GOT3 (cell line): ENCODE measurements at places on chromosomes 7 and 10.

GRCh38 chr7:82017334-82017943, 247.6 kb upstream of the HGF start:
- DNase-seq = no peak

GRCh38 chr10:121952226-121952625, 22.8 kb downstream of the NSMCE4A start:
- no peak for DNase-seq

DNA sequence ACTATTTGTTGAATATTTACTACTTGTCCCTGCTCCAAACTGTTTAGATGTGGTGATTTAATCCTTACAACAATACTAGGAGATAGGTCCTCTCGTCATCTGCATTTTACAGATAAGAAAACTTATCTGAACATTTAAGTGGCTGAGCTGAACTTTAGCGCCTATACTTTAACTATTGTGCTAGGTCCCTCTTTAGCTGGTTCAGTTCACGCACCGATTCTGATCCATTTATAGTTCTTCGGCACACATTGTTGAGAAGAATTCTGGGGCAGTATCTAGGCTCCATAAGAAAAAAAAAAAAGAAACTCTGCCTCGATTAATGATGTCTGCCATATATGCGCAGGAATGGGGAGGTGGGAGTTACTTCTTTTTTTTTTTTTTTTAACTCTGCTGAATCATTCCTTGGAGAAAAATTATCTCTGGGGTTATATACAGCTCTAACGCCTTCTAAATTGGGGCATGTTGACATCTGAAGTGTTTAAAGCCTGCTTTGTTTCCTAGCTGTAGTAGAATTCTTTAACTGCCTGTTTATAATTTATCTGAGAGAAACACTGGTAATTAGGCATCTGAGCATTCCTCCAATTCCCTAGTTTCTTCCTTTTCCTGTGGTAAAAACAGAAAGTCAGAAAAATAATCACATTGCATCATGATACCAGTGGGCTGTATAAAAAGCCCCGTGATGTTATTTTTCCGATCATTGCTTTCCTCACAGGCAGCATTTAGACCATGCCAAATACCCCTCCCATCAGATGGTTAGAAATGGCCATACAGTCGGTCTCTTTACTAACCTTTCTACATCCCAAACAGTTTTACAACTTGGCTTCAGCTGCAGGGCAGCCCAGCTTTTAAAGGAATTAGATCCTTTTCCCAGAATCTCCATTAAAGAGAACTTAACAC, 98.5 kb upstream of the KDM7A start:
- no peak for DNase-seq

DNA sequence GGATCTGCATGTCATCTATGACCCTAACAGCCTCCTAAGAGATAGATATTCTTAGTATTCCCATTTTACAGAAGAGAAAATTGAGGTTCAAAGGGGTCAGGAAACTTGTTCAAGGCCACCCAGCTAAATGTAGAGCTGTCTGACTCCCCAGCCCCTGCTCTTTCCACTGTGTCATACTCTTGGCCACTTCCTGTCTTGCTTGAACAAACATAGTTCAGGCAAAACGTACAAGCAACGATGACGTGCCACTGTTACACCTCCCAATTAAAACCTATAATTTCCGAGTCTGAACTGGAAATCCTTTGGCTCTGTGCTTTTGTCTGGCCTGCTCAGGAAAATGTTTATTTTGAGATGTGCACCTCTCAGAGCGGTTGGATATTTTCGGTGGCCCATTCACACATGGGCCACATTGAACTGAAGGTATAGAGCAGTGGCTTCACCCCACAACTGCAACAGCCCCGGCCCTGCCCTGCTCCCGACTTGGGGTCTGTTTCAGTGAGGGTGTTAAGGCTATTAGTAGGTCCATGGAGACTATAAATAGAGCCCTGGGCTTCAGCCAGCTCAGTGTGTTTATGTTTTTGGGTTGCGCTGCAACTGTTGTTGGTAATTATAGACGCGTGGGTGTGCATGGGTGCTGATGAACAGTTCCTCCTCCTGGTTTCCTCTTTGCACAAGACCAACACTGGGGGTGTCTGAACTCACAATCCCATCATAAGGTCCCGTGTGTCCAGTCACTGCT, 172.3 kb upstream of the ADO start:
- no peak for DNase-seq

- no peak for DNase-seq
These were observed 160.8 kb downstream of the SPAG6 start for GRCh38 chr10:22505911-22506685.

GRCh38 chr7:121914676-121915279, 41.8 kb downstream of the PTPRZ1 start:
- no peak for DNase-seq

- no peak for DNase-seq
These were observed 1.4 kb downstream of the NUDT1 start for GRCh38 chr7:2243458-2243857.

- no peak for DNase-seq
These were observed 274.6 kb downstream of the KCND2 start for GRCh38 chr7:120547605-120548004.

DNA sequence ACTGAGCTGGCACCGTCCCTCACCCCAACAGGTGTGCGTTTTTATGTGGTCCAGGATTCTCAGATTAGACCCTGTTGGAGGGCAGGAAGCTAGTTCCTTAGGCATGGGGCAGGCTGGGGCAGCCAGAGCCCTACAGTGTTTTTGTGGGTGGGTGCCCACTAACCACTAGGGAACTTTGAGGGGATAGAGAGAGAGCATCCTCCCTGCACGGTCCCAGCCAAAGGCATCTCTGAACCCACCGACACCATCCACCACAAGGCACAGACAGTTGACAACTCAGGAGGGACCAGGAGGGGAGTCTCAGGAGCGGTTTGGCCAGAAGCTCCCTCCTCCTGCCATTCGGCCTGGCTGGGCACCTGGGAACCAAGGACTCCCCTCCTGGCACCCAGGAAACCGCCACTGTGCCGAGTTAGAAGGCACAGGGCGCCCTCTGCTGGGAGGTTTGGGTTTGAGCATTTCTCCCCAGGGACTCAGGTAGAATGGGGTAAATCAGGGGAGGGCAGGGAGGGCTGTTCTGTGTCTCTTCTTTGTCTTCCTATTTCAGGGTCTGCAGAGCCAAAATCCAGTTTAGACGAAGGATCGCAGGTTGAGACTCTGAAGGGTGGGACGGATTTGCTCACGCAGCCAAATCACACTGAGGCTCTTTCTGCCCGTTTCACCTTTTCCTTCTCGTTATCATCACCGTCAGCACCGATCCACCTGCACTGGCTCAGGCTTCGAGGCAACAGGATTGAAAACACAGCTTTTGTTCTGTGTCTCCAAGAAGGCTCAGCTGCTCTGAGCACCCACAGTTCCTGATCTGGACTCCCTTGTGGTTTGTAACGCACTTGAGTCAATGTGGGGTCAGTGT, 84.8 kb upstream of the COL13A1 start:
- no peak for DNase-seq

DNA sequence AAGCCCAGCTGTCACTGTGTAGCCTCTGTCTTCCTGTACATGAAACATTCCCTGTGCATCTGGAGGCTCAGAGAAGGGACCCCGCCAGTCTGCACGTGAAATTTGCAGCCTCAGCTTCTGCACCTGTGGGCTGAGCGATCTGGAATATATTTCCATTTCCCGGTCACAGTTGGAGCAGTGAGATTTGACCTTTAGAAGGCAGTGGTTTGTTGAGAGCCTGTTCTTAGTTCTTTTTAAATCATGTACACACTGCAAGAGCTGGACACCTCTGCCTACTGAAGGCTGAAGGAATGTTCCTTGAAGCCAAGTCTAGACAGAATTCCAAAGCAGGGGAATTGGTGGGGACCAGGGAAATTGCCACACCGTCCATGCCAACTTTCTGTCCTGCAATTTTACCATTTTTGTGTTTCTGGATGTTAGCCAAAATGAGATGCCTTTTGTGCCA, 706.6 kb downstream of the INHBA start:
- no peak for DNase-seq

DNA sequence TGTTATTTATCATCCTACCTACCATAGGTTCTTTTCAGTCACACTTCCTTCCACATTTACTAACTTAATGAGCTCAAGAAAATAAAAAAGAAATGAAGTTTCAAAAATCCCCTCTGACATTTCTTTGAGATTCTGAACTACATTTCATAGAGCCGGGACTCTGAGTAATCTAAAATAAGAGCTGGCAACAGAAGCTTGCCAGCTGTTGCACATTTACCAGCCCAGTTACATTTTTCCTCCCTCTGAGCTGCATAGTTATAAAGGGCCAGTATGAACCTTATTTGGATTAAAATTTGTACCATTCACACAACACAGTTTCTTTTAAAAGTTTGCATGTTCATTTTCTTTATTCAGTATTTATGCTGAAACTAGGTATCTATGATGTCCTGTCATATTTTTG, 119.5 kb upstream of the CAV2 start:
- no peak for DNase-seq

GRCh38 chr10:52391927-52392602, 78.0 kb downstream of the DKK1 start:
- DNase-seq = no peak

GRCh38 chr7:50315739-50316671, 11.5 kb downstream of the IKZF1 start:
- DNase-seq = no peak

GRCh38 chr10:130652544-130652943, 516.4 kb downstream of the GLRX3 start:
- no peak for DNase-seq

- no peak for DNase-seq
These were observed 25.3 kb downstream of the COL13A1 start for GRCh38 chr10:69826789-69827554.

GRCh38 chr10:19952224-19953010, 136.2 kb downstream of the PLXDC2 start:
- DNase-seq = no peak

DNA sequence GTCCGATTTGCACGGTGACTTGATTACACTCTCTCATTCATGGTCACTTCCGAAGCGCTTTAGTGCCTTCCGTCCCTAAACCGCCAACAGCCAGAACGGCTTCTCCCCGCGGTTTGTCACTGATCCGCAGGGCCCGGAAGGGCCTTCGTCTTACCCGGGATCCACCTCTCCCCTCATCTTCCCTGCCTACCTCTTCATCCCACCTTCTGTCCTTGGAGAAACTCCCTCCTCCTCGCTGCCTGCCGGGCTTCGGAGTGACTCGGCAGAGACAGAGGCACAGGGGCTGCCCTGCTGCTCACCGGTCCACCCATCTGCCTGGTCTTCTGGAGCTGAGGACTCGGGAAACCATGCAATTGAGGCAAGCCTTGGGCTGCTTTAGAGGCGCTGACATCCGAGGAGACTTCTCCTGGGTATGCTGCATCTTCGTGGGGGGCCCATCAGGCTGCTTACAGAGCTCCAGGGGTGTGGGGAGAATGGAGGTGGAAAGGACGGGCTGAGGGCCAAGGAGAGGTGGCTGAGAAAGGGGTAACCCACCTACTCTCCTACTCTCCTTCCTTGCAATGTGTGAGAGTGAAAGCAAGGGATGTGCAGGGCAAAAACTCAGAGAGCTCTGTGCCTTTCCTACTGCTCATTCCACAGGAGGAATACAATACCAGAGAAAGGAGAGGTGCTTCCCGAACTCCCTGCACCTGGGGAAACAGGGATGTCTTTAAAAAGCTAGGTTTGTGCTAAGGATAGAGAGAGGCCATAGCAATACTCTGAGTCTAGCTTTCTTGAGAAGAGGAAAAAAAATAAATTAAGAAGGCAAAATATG, 1.0 kb upstream of the HOXA11 start:
- DNase-seq = no peak

- no peak for DNase-seq
These were observed 41.9 kb downstream of the CALML3 start for GRCh38 chr10:5566614-5567013.
